Naive thymus-derived CD4-positive, alpha-beta T cell (primary cell): ENCODE measurements at places on chromosomes 11 and 22. TPM values are rescaled to one million over a fixed set of nuclear protein-coding genes. Genes with fewer than 3 reads are reported as not detected.

- DNase-seq: no peak
Measured at GRCh38 chr11:1468473-1469066, 18.0 kb downstream of the MOB2 start.

DNA sequence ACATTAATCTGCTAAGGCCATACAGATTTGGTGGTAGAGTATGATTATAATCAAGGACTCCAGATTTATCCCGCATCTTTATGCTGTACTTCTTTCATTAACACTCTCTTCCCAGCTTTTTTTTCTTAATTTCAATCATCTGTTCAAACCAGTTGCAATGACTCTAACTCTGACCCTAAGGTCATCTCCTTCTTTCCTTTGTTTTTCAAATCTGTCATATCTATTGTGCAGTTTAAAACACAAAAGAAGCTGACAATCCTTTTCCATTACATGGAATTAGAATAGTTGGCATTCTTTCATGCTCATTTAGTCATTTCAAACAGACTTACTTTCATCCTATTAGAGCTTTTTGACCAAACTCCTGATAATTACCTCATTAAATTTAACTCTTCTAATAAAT, 53.6 kb upstream of the GRM5 start:
- DNase-seq: no peak

GRCh38 chr11:48109046-48109666, 107.5 kb upstream of the OR4B1 start:
- DNase-seq: peak; percentile 38

GRCh38 chr11:20235164-20235563, 74.9 kb upstream of the DBX1 start:
- DNase-seq: no peak

DNA sequence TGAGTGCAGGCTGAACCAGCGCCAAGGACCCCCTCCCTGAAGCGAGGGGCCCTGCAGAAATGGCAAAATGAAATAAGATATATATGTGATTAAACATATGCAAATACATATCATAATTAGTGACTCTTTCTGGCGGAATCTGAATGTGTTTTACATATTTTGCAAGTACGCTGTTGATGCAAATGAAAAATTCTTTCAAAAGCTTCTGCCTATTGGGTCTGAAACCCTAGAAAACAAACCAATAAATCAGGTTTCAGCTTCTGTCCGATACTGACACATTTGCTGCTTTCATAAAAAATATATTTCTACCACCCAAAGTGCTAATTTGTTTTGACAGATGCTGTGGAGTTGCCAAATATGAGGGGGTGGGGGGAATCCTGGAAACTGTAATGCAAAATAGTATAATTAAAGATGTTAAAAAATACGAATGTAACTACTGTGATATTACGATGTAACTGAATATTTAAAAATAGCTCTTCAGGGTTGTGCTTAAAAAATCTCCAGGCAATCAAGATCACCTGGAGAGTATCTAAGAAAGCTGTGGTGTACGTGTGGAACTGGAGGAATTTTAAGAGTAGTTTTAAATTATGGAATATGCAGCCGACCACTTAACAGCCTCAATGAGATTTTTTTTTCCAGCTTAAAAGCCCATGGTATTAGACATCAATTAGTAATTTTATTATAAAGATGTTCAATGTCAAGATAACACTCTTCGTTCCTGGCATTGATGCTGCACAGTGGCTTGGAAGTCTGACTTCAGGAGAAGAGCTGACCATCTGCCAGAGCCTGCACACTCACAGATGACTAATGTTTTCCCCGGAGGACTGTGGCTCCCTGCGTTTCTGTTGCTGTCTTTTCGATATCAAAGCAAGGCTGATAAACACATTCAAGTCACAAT, 122.2 kb upstream of the RCN1 start:
- DNase-seq: no peak

GRCh38 chr22:26648011-26648497, 9.3 kb upstream of the MIAT start:
- peak; percentile 24 for DNase-seq

DNA sequence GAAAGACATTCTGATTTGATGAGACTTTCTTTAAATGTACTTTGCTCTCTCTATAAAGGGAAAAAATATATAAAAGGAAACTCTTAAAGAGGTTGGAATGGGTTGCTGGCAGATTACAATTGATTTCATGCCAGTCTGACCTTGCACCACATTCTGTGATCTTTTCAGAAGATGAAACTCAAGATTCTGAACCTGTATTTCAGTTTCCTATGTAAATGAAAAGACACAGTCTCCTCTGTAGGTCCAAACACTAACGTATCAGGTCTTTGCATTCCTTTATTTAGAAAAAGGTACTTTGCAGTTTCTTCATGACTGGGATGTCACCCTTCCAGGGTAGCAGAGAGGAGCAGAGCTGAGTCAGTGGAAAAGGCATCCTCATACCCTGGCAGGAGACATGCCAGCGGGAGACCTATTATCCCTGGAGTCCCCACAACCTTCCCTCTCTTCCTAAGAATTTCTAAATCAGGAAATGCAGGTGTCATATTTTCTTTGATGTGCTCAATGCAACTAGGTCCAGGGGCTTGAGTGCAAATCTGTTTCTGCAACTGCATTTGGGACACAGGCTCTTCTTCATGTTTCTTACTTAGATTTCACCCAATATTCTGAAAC, 282.6 kb downstream of the CADM1 start:
- no peak for DNase-seq

GRCh38 chr11:8488395-8488794, 105.6 kb downstream of the STK33 start:
- DNase-seq: no peak

DNA sequence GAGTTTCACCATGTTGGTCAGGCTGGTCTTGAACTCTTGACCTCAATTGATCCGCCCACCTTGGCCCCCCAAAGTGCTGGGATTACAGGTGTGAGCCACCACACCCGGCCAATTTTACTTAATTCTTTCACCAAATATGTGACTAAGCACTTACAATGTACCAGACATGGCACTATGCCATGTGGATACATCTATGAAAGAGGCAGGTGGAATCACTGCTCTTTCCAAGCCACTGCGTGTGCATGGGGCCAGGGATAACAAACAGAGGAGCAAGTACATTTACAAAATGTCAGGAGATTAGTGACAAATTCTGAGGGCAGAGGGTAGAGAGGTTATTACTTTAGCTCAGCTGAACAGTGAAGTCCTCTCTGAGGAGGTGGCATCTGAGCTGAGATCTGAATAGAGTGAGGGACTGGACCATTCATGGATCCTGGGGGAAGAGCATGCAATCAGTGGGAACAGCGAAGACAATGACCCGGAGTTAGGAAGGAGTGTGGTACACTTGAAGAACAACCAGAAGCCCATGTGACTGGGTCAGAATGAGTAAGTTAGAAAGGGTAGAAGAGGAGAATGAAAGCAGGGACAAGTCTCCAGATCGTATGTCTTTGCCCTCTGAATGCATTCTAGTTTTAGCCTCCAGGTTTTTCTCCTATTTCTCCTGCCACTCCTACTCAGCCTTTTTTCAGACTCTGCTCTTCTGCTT, 38.3 kb upstream of the GRAMD1B start:
- DNase-seq: no peak

DNA sequence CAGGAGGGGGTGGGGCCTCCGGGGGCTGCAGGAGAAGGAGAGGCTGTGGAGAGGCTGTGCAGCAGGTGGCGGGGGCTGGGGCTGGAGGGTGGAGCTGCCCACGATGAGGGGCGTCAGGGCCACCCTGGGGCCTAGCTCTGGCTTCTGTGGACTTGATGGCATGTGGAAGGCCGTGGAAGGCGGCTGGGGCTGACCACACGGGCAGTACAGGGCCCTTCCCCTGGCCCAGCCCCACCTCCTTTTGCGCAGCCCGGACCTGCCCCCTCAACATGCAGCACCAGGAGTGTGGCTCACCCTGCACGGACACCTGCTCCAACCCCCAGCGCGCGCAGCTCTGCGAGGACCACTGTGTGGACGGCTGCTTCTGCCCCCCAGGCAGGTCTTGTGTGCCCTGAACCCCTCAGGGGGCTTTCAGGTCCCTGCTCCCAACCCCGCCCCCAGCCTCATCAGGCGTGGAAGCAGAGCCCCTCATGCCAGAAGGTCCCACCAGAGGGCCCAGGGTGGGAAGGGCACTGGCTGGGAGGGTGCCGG, 6.1 kb downstream of the MUC5B start:
- no peak for DNase-seq

DNA sequence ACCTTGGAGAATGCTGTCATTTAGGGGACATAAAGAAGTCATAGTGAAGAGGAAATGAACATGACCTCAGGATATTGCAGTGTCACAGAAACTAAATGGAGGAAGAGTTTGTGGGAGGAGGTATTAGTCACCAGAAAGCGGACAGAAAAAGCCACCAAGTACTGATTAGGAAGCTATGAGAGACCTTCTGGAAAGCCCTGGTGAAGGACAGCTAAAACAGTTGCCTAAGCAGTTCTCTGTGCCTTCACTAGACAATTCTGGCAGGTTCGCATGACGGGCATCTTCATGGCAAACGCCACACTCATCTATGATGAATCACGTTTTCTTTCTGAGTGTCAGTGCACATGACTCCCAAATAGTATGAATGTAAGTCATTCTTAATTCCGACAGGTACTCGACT, 325.8 kb downstream of the C11orf87 start:
- no peak for DNase-seq

GRCh38 chr22:38272373-38273134, at the start of gene TMEM184B:
TSS of gene TMEM184B (minus strand) at chr22:38273010. CDS start at chr22:38247961, 25,049 bp downstream.
- peak; percentile 77 for DNase-seq

The ROBO4 gene
- total RNA-seq: not detected in 2 replicates

The HSPB2 gene
- not detected for total RNA-seq

The MAPK11 gene
- 4.5 TPM for total RNA-seq

The ALDH3B1 gene
- not detected in 2 replicates for total RNA-seq

The CARD18 gene
- total RNA-seq: not detected in 2 replicates

The BTG4 gene
- not detected for total RNA-seq

The NLRP14 gene
- total RNA-seq: not detected

The SHANK3 gene
- total RNA-seq: 0.07 and 0.13 TPM in 2 replicates
